ENCODE measurements at places on chromosomes 7 and 10. TPM values are rescaled to one million over a fixed set of nuclear protein-coding genes. Genes with fewer than 3 reads are reported as not detected.

IL6 gene
- total RNA-seq, result 1.4 TPM

CARD11 gene
- total RNA-seq, result 9.8 TPM

CAMK2B gene
- total RNA-seq, result 1.8 TPM

OPALIN gene
- total RNA-seq, result not detected

PTF1A gene
- not detected for total RNA-seq

MEOX2 gene
- total RNA-seq, result not detected

ARHGEF35 gene
- total RNA-seq, result 14.9 TPM

HGF gene
- 15.1 TPM for total RNA-seq

EN2 gene
- not detected for total RNA-seq

TRPV6 gene
- total RNA-seq, result 4.2 TPM

AIFM2 gene
- total RNA-seq, result 9.5 TPM

SHTN1 gene
- 38.6 TPM for total RNA-seq

CTAGE6 gene
- total RNA-seq, result 0.36 TPM

ARHGAP21 gene
- 117 TPM for total RNA-seq

CHST15 gene
- 35.9 TPM for total RNA-seq

CRHR2 gene
- not detected for total RNA-seq

CCL24 gene
- total RNA-seq, result not detected

LEP gene
- not detected for total RNA-seq

HACD1 gene
- 14.7 TPM for total RNA-seq

MYO3A gene
- 4.7 TPM for total RNA-seq

FAM24B gene
- total RNA-seq, result not detected

GPR22 gene
- not detected for total RNA-seq

EBLN1 gene
- not detected for total RNA-seq

TLX1 gene
- total RNA-seq, result not detected

ZC3HAV1L gene
- total RNA-seq, result 1.7 TPM

KAZALD1 gene
- 15.9 TPM for total RNA-seq

SRGN gene
- total RNA-seq, result not detected

NOD1 gene
- 9.5 TPM for total RNA-seq

CRTAC1 gene
- total RNA-seq, result 0.25 TPM

IRF5 gene
- 0.90 TPM for total RNA-seq

NUPR2 gene
- total RNA-seq, result not detected

CREB5 gene
- 13.6 TPM for total RNA-seq

SFRP5 gene
- total RNA-seq, result 1.1 TPM

CLRN3 gene
- total RNA-seq, result not detected

CUL2 gene
- 36.3 TPM for total RNA-seq

IL15RA gene
- total RNA-seq, result not detected

TRIM74 gene
- total RNA-seq, result 1.7 TPM

C1GALT1 gene
- 36.8 TPM for total RNA-seq

SEMA3E gene
- 0.81 TPM for total RNA-seq

UCN3 gene
- not detected for total RNA-seq

CASD1 gene
- 35.6 TPM for total RNA-seq

SFMBT2 gene
- total RNA-seq, result 2.0 TPM

POU6F2 gene
- total RNA-seq, result 9.2 TPM

CDNF gene
- 2.2 TPM for total RNA-seq

C7orf33 gene
- not detected for total RNA-seq

SPDYE1 gene
- total RNA-seq, result not detected

SPDYE9 gene
- 0.18 TPM for total RNA-seq

PLAC9 gene
- 25.1 TPM for total RNA-seq
